ENCODE measurements at places on chromosomes 5 and 9.

DNA sequence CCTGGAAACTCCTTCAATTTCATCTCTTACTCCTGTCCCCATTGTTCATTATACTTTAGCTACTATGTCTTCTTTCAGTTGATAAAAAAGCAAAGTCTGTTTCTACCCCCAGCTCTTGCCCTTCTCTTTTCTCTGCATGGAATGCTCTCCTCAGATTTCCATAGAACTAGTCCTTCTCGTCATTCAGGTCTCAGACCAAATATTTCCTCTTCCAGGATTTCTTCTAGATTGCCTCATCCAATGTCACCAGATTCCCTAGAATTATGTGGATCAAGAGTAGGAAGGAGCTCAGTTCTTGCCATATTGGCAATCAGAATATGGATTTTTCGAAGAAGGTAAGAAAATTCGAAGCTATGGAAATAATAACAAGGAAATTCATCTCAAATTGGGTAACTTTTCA is 176.1 kb downstream of the GABRG2 start:
- no peak for DNase-seq

DNA sequence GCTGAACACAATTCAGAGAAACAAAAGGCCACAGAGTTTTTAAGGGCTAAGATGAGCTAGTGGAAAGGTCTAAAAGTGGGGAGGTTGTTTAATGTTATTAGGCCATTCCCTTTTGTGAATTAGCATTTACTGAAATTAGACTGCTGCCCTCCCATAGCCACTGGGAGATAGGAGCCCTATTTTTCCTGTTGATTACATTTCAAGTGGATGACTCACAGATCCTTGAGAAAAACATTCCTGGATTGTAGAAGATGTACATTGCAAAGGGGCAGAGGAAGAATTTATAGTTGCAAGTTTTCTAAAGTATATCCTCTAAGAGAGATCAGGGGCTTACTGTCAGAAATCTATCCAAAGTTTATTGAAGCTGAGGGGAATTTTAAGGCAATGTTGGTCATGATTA is 367.1 kb upstream of the IZUMO3 start:
- peak; percentile 6 for DNase-seq

DNA sequence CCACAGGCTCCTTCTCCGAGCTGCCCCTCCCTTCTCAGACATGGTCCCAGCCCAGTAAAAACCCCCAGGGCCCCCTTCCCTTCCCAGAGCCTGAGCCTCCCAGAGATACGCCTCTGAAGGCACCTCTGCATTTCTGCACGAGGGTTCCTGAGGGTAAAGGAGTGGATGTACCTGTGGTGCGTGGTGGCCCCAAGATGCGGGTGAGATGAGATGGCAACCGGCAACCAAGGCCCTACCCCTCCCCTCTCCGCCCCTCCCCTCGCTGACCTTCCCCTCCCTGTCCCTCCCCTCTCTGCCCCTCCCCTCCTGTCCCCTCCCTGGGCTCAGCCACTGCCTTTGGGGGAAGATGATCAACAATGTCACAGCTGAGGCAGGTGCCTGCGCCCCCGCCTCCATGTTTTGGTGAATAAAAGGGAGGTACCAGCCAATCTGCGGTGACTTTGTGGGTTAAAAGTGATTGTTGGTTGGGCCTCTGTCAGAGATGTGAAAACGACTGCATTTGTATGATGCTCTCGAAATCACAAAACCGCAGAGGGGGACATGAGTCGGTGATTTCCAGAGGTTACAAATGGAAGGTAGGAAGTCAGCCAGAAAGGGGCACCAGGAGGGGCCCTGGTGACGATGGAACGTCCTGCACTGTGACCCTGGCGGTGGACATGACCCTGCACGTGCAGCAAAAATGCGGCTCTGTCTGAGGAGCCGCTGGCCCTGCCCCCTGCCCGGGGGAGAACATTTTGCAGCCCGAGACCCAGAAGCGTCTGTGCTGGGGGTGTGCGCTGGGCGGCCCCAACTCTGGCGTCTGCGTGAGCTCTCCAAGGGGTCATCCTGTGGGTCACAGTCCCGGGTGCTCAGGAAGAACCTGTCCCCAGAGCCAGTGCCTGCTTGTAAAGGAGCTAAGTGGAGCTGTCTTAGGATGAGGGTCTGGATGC is 3.7 kb downstream of the LCN9 start:
- no peak for DNase-seq

GRCh38 chr5:10329820-10330481 is 22.2 kb upstream of the CMBL start:
- DNase-seq = no peak

DNA sequence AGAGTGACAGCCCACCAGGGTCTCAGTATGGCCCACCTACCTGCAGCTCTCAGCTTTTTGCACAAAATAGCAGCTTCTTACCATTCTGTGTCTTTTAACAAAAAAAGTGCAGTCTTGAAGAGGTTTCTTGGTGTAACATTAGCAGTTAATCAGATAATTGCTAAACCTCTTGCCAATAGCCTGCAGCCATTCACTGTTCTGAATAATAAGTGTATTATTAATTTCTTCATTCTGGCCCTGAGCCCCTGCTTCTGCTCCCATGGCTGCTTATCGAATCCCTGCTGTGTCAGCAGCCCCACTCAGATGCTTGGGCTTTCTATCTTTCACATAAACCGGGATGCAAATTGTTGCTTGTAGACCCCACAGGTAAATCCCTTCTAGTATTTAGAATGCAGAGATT is 485.9 kb downstream of the CAAP1 start:
- DNase-seq = no peak

- DNase-seq = no peak
Observed at GRCh38 chr9:126125177-126125576, 201.5 kb upstream of the MVB12B start.

GRCh38 chr5:112276991-112277390 is 142.1 kb downstream of the EPB41L4A start:
- DNase-seq = no peak

GRCh38 chr9:87062746-87063145 is 115.4 kb upstream of the GAS1 start:
- DNase-seq = no peak

GRCh38 chr5:1666812-1667588 is 132.6 kb downstream of the MRPL36 start:
- DNase-seq = no peak

DNA sequence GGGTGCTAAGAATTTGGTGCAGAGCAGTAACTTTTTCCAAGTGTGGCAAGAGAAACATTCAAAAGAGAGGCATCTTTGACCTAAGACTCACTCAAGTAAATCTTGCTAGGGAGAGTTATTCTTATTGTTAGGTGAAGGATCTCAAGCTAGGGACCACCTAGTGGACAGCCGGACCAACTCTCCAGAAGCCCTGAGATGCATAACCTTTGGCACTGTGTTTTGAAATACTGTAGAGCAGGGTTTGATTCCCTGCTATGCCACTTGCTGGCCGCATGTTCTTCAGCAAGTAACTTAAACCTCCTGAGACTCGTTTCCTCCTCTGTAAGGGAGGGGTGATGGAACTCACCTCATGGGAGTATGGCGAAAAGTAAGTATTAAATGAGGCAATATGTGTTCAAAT is 336.1 kb upstream of the ADAMTSL1 start:
- no peak for DNase-seq

- no peak for DNase-seq
Observed at GRCh38 chr5:142977363-142978051, 207.3 kb downstream of the ARHGAP26 start.

DNA sequence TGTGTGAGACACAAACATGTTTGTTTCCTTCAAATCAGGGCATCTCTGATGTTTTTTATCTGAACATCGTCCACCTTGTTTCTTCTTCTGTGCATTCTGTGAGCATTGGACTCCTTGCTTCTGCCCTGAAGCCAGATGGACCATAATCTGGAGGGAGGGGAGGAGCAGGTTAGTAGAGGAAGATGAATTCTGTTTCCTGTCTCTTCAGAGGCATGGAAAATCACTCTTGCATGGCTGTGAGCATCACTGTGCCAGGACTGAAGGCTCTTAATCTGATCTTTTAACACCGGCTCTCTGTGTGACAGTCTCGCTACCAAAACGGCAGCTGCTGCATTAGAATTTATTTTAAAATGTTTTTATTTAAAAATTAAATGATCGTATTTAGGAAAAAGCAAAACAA is 43.3 kb downstream of the TLE4 start:
- no peak for DNase-seq

GRCh38 chr9:121992571-121993212 is 100.4 kb downstream of the TTLL11 start:
- DNase-seq = peak; percentile 35

DNA sequence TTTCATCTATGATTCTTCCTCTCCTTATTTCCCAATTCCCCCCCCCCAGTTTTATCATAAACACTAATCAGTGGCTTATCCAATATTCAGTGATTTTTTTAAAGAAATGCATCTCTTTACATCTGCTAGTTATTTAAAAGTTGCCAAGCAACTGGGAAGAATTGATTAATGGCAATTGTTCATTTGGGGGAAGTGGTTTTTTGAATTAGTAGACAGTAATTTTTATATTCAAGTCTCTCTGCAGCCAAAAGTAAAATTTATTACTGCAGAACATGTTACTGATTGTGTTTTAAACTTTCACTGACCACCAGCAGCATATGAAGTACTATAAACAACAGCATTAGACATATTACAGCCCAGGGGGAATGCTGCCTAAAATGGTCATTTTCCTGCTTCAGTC is 308.8 kb upstream of the NREP start:
- DNase-seq = no peak

DNA sequence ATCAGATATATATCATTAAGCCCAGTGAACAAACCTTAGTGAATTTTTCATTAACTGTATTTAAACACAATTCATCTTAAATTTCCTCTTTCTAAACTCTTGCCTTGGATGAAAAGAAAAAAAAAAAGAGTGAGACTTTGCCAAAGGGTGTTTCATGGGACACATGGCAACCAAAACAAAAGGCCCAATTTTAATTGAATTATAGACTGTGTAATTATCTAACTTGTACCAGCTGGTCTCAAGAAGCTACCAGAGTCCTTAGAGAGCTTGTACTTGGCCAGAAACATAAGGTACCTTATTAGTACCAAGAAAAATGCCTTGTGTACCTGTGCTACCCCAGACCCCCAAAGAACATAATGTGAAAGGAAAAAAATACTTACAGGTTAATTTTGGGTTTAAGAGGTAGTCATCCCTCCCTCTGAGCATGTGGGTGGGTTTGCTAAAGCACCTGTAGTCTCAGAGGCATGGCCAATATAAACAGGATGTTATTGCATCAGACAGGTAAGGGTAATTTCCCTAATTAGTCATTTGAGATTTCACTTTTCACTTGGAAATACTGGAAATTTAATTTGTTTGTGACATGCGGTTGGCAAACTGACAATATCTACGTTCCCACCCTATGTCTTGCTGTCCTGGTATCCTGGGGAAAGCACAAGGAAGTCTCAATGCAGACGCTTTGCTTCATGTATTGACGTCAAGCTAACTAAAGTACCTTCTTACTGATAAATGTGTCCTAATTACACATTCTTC is 90.1 kb downstream of the SNCAIP start:
- no peak for DNase-seq

GRCh38 chr5:153903321-153903720 is 135.4 kb downstream of the FAM114A2 start:
- no peak for DNase-seq

- no peak for DNase-seq
Observed at GRCh38 chr9:38414040-38414723, 10.1 kb downstream of the IGFBPL1 start.

GRCh38 chr9:112218908-112219307 is 43.8 kb upstream of the SUSD1 start:
- DNase-seq = no peak

GRCh38 chr5:10145923-10146401 is 103.7 kb downstream of the ATPSCKMT start:
- peak; percentile 8 for DNase-seq

DNA sequence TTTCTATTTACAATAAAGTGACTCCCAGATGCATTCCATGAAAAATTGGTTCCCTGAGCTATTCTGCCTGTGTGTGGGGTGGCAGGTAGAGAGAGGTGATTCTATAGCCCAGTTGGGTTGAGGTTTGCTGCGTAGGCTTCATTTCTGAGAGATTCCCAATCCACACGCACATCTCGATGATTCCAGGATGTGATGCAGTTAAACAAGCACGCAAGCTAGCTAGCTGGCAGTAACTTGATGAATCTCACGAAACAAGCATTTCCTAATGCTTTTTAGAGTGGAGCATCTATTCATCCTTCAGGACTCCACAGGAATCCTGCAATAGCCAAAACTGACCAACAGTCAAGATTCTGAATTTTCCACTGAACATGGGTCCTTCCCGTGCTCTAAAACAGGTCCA is 43.8 kb upstream of the CER1 start:
- no peak for DNase-seq

GRCh38 chr9:14451949-14452348 is 138.0 kb upstream of the NFIB start:
- no peak for DNase-seq

- DNase-seq = no peak
Observed at GRCh38 chr9:107691664-107692063, 202.1 kb upstream of the KLF4 start.

GRCh38 chr5:68214482-68215207 is 911 bp upstream of the PIK3R1 start:
- DNase-seq = no peak

- DNase-seq = no peak
Observed at GRCh38 chr9:94827584-94828304, 101.2 kb downstream of the AOPEP start.

- DNase-seq = no peak
Observed at GRCh38 chr5:142426129-142427014, 101.6 kb upstream of the SPRY4 start.

DNA sequence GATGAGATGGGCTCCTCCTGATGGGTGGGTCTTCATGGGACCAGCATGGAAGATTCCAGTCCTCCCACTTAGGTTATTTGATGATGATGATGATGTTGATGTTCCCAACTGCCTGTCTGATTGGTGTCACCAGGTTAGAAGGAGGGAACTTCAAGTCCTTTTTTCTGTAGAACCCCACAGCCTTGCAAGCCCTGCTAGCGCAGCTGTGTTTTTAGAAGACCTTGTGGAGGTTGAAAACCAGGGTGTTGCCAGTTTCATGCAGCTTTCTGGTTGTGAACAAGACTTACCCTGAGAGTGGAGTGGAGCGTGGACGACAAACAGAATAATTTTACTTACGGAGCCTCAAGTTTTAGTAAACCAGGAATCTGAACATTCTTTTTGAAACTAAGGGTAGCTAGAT is 83.0 kb downstream of the TRIO start:
- no peak for DNase-seq

DNA sequence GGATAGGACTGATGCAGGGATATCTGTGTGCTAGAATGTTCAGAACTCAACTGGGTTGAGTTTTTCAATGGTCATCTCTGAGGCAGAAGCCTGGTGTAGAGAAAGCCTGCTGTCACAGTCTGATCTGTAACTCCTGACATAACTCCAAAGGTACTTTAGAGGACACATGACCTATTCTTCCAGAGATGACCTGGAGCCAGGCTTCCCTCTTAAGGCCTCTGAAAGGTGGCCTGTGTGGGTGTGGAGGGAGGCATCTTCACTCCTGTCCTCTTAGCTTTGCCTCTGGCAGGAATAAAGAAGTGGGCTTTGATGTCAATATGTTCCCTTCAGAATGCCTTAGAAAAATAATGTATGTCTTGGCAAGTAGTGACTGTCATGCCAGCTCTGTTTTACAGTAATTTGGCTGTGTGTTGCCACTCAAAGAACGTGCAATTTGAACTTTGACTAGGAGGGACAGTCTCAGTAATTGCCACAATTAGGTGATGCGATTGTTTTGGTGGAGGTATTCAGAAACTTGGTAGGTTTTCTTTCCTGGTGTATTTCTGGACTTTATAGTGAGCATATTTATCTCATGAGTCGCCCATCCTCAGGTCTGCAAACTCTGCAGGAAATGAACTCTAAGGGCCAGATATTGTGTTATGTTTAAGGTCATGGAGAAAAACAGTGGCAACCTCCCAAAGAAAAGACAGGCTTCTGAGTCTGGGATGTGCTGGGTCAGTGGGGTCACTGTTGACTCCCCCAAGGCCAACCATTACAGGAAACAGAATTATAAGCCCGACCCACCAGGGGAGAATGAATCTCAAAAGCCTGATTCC is 3.2 kb upstream of the C5orf63 start:
- DNase-seq = no peak
